ENCODE measurements at places on chromosomes 6 and 20.

- DNase-seq = no peak
Measured at GRCh38 chr6:166575205-166575604, 11.3 kb downstream of the RAMACL start.

DNA sequence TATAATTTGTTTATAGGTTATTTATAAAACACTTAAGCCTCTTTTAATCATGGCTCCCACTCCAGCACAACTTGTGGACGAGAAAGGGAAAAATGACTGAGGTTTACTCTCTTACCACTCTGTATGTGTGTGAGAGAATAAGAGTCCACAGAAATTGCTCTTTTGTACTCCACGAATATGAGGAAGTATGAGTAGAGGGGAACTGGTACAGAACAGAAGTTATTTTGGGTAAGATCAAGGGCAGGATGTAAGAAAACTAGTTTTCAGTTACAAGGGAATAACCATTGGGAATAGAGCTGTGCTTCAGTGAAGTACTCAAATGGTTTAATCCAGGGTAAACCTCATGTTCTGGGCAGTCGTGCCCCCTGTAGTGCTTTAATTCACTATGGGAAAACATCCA lies 72.6 kb downstream of the REV3L start:
- DNase-seq = no peak

DNA sequence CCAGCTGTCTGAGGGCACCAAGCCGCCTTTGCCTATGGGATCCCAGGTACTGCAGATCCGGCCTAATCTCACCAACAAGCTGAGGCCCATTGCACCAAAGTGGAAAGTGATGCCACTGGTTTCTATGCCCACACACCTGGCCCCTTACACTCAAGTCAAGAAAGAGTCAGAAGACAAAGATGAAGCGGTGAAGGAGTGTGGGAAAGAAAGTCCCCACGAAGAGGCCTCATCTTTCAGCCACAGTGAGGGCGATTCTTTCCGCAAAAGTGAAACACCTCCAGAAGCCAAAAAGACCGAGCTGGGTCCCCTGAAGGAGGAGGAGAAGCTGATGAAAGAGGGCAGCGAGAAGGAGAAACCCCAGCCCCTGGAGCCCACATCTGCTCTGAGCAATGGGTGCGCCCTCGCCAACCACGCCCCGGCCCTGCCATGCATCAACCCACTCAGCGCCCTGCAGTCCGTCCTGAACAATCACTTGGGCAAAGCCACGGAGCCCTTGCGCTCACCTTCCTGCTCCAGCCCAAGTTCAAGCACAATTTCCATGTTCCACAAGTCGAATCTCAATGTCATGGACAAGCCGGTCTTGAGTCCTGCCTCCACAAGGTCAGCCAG lies 283.0 kb downstream of the TSHZ2 start:
- DNase-seq = no peak

DNA sequence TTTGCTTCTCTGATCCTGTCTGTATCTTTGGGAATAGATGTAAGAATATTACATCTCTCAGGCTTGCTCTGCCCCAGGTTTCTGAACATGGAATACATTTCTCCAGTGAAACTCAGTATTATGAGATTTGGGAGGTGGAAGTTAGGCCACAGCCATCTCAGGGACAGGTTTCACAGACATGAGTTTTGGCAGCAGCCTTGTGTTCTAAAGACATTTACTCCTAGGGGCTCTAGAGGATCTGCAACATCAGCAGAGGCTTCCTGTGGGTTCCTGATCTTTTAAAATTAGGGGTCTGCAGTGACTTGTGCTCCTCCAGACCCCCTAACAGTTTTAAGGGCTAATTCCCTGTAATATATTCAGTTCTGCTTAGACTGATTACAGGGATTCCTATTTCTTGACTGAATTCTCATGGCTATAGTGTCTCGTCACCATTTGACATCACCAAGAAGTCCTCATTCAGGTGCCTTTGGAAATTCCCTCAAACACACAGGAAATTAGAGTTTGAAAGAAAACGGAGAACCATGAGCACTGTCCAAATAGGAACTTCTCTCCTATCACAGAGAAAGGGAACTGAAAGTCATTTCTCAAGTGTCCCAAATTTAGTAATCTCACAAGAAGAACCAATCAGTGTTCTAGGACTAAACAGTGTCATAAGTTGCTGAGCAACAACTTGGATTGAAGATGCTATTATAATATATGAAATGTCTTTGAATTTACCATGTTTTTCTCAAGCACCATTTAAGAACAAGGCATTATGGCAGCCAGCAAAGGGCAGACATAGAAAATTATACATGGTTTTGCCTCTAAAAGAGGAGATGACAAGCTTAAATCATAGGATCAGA lies 2.5 kb upstream of the HLA-DRA start:
- DNase-seq = peak; percentile 94

GRCh38 chr6:151698931-151699700 lies 108.4 kb upstream of the ESR1 start:
- no peak for DNase-seq

DNA sequence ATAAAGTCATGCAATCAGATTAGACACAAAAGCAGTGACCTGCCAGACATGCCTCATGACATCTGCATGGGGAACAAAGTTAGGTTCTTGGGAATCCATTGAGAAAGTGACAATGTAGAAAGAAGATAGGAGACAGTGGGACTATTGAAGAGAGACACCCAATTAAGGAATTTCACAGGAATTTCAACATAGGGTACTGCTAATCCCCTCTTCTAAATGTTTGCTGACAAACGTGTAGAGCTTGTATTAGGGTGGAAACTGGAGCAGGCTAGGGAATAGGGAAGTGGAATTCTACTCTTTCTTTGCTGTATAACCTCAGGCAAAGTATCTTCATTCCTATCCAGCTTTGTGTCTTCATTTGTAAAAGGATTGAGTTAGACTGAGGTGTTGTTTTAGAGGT lies 409.4 kb upstream of the SASH1 start:
- DNase-seq = no peak

DNA sequence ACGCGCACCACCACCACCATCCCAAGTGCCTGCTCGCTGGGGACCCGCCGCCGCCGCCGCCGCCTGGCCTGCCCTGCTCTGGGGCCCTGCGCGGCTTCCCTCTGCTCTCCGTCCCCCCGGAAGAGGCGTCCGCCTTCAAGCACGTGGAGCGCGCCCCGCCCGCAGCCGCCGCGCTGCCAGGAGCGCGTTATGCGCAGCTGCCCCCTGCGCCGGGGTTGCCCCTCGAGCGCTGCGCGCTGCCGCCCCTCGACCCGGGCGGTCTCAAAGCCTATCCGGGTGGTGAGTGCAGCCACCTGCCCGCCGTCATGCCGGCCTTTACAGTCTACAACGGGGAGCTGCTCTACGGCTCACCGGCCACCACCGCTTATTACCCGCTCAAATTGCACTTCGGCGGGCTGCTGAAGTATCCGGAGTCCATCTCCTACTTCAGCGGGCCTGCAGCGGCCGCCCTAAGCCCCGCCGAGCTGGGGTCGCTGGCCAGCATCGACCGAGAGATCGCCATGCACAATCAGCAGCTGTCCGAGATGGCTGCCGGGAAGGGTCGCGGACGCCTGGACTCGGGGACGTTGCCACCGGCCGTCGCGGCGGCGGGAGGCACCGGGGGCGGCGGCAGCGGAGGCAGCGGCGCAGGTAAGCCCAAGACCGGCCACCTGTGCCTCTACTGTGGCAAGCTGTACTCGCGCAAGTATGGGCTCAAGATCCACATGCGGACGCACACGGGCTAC lies 7.2 kb downstream of the PRDM13 start:
- DNase-seq = peak; percentile 10

GRCh38 chr6:135789375-135790050 lies 62.0 kb upstream of the PDE7B start:
- no peak for DNase-seq

DNA sequence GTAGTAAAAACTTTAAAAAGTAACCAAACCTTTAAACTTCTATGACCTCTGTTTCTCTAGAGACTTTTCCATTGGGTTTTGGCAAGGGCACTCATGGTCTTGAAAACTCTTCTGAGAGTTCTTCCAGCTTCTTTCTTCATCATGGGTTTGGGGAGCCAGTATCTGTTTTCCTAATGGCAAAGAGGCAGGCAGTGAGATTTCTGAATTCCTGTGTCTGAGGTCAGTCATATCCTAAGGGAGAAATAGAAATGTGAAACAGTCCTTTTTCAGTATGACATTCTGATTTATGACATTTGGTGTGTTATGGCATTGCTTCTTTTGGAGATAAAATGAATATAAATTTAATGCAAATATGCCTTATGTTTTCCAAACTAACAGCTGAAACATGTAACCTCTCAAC lies 518.5 kb upstream of the MARCKS start:
- DNase-seq = no peak

DNA sequence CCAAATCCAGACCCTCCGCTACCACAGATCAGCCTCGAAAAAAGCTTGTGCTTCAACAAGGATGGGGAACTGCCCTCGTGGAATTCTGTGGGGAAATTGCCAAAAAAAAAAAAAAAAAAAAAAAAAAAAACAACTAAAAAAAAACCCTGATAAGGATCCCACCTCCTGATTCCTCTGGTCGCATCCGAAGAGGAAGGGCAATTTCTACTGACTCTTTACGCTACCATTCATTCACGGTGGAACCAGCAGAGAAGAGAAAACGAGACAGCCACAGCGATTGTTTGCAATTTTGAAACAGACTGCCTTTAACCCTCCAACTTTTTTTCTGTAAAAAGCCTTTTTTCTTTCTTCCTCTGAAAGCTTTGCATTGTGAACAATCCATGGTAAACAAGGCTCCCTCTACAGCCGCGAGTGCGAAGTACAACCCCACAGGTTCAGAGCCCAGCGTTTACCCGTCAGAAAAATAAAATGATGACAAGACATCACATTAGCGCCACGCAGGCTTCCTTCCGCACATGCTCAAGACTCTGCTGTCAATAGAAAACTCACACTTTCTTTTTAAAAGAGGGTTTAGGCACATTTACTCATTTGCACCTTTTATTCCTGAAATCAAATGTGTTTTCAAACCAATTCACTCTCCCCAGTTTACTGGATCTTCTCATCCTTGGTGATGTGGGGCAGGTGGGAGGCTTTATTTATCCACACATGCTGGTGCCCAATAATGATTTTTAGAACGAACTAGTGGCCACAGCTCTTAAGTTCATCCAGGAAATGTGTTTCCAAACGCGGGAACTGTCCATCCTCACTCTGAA lies 100.0 kb downstream of the NOL4L start:
- DNase-seq = peak; percentile 95

- DNase-seq = peak; percentile 54
Measured at GRCh38 chr20:57048027-57048869, 218.2 kb downstream of the BMP7 start.
